ENCODE measurements at places on chromosomes 6 and 20. TPM values are rescaled to one million over a fixed set of nuclear protein-coding genes. Genes with fewer than 3 reads are reported as not detected.

- peaks cover 10% of the 10 kb centered on the region for H3K27me3 ChIP-seq
- no peak overlapping the region for H3K4me3 ChIP-seq
- no peaks in the 10 kb centered on the region for H3K4me1 ChIP-seq
- H3K36me3 ChIP-seq = no peaks in the 10 kb centered on the region
These were observed 6.0 kb upstream of the RNF182 start for GRCh38 chr6:13918686-13919250.

C20orf96 gene
- total RNA-seq = 4.1 TPM

DNA sequence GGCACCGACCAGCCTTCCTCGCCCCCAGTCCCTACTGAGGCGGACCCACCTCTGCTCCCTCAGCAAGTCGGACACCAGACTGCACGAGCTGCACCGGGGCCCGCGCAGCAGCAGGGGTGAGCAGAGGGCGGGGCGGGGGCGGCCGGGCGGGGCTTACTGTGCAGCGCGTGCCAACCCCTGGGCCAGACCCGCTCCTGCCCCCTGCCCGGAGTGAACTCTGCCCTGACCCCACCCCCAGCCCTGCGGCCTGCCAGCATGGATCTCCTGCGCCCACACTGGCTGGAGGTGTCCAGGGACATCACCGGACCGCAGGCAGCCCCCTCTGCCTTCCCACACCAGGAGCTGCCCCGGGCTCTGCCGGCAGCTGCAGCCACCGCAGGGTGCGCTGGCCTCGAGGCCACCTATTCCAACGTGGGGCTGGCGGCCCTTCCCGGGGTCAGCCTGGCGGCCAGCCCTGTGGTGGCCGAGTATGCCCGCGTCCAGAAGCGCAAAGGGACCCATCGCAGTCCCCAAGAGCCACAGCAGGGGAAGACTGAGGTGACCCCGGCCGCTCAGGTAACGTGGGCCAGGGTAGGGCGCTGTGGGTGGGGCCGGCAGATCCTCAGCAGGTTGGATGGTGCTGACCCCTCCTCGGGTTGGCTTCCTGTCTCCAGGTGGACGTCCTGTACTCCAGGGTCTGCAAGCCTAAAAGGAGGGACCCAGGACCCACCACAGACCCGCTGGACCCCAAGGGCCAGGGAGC, 1.5 kb upstream of the SLC2A4RG start:
- peaks cover 61% of the 10 kb centered on the region for H3K4me1 ChIP-seq
- peak; percentile 66 for DNase-seq
- peak overlapping the region; percentile 62 for H3K4me3 ChIP-seq
- H3K27me3 ChIP-seq = no peaks in the 10 kb centered on the region
- peak overlapping the region; percentile 38 for H3K27ac ChIP-seq

SLC25A27 gene
- not detected for total RNA-seq

- H3K27ac ChIP-seq = no peak overlapping the region
- no peaks in the 10 kb centered on the region for H3K36me3 ChIP-seq
- H3K4me1 ChIP-seq = peaks cover 7% of the 10 kb centered on the region
- DNase-seq = no peak
- H3K27me3 ChIP-seq = no peaks in the 10 kb centered on the region
These were observed 247.1 kb downstream of the HIVEP2 start for GRCh38 chr6:142697922-142698321.

DNA sequence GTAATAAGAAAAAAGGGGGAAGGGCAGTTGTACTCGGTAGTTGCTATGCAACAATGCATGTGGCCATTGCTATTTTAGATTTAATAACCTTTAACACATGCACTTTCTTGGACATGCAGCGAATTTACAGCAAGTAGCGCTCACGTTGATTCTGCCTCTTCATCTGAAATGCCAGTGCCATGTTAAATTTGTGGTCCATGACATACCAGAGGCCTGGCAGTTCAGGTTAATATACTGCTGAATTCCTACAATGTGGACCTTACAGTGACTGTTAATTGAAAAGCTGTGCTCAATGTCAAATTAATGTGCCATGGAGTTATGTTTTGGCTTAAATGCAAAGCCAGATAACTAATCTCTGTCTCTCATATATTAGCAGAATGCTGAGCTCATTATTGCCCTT, 699.7 kb downstream of the DOK5 start:
- no peak for DNase-seq
- no peaks in the 10 kb centered on the region for H3K36me3 ChIP-seq
- no peaks in the 10 kb centered on the region for H3K4me1 ChIP-seq

DNA sequence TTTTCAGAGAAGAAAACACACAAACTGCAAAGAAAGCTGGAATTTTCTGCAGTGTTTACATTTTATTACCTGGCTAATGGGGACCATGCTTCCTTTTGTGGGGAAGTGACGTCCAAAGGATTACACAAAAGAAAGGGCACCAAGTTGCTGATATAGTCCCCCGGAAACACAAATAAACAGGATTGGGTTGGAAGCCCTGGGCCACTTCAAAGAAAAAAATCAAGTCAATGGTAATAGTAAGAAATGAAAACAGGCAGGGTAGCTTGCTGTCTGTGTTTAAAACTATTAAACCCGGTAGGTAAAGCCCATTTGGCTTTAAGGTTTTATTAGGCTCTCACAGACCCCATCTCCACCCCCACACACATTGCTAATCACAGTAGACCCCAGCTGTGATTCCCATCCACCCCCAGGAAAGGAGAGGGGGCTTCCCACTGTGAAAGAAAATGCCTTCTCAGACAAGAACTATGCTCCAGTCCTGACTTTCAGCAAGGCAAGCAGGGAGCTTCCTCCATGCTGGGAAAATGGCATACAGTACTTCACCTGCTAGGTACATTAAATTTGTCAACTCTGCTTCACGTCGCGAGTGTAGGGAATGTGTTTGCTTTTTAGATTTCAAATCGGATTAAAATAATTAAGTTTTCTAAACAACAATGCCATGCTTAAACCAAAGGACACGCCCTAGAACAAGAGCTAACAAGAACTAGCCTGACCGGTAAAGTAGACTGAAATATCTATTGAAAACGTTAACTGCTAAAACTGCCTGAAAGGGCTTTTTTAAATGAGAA, 1.1 kb downstream of the PERP start:
- H3K27ac ChIP-seq = no peak overlapping the region
- no peaks in the 10 kb centered on the region for H3K36me3 ChIP-seq
- peaks cover 13% of the 10 kb centered on the region for H3K4me1 ChIP-seq
- no peak overlapping the region for H3K4me3 ChIP-seq

DNA sequence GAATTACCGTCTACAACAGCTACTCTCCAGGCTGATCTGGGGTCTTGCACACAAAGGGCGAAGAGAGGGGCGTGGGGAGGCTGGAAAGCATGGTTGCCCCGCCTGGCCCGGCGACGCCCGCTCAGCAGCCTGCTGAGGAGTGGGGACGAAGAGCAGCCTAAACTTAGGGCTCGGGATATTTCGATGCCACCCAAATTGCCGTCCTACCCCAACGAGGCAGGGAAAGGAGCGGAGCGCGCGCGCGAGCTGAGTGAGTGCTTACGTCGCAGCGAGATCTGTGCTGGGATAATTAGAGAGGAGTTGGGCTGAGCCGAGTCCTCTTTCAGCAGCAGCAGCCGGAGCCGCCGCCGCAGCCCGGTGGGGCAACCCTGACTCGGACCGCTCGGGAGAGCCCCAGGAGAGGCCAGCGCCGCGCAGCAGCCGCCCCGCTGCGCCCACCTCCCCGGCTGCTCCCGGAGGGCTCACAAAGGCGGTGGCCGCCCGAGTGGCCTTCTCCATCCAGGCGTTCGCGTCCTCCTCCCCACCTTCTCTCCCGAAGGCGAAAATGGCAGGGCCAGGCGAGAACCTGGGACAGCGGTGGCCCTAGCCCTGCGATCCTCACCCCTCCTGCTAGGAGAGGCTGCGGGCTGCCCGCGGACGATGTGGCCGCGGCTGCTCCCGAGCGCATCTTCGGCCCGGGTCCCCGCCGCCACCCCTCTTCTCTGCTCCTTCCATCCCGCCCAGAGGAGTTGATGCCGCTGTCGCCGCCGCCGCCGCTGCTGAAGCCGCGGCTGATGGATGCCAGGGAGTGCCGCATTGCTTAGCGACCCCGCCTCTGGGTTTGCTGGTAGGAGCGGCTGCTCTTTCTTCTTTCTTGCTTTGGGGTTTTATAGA, at the start of gene CLVS2:
Gene CLVS2 (plus strand): TSS at position 315 of the 873 bp plus-strand sequence. CDS start 1,543 bp downstream, outside the sequence.
- H3K4me1 ChIP-seq = no peaks in the 10 kb centered on the region
- H3K27ac ChIP-seq = no peak within 1 kb of the TSS
- DNase-seq = no peak
- H3K36me3 ChIP-seq = no peaks in the 10 kb centered on the region
- H3K27me3 ChIP-seq = peaks cover 15% of the 10 kb centered on the region
- no peak within 1 kb of the TSS for H3K4me3 ChIP-seq

DNA sequence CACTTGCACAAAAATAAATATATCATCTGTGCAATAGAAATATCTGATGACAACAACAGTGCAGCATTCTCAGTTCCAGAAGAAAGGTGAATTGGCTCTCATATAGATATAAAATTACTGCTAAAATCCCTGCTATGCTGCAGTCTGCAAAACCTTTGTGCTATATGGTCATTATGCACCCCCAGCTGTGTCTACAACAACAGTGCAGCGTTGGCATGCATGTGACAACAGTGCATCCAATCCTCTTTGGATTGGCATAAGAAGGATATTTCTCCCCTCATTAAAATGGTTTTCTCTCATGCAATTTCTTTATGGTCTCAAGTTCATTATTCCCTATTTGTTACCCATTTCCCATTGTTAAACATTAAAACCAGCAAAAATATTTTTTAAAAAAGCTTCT, 23.1 kb downstream of the OR2B6 start:
- no peak overlapping the region for H3K4me3 ChIP-seq
- no peaks in the 10 kb centered on the region for H3K36me3 ChIP-seq
- H3K27ac ChIP-seq = no peak overlapping the region
- H3K4me1 ChIP-seq = no peaks in the 10 kb centered on the region
- peaks cover 2% of the 10 kb centered on the region for H3K27me3 ChIP-seq

GRCh38 chr6:99378636-99379035, 15.4 kb downstream of the COQ3 start:
- H3K36me3 ChIP-seq = no peaks in the 10 kb centered on the region
- no peak overlapping the region for H3K27ac ChIP-seq
- DNase-seq = no peak
- no peaks in the 10 kb centered on the region for H3K27me3 ChIP-seq

DNA sequence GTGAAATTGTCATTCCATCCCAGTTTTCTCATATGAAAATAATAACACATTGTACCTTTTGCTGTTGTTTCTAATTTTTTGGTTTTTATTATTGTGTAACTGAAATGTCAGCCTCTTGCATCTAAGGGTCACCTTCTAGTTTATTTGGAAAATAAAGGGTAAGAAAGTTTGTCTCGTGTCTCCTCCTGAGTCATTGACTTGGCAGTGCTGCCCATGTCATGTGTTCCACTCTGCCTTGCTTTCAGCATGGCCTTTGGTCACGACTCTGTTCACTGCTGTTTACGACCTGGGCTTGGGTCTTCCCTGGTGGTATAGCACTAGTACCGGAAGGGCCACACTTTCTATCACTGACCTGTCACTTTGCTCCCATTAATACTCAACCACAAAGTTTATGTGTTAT, 171.4 kb upstream of the RSPO3 start:
- no peaks in the 10 kb centered on the region for H3K36me3 ChIP-seq
- H3K4me1 ChIP-seq = no peaks in the 10 kb centered on the region
- no peak overlapping the region for H3K27ac ChIP-seq
- no peak overlapping the region for H3K4me3 ChIP-seq

DNA sequence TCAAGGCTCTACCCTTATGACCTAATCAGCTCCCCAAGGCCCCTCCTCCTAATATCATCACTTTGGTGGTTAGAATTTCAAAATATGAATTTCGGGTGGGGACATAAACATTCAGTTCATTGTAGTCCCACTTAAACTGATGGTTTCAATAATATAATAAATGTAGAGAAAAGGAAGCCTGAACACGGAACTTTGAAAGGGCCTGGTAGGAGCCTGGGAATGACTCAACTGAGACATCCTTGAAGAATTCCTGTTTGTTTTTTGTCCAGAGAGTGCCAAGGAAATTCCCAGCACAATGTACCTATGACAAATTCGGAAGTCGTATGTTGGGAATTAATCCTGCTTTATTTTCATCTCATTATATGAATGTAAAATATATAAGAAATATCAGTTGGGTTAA, 457.9 kb downstream of the PLCB1 start:
- no peaks in the 10 kb centered on the region for H3K36me3 ChIP-seq
- H3K4me1 ChIP-seq = no peaks in the 10 kb centered on the region
- H3K27me3 ChIP-seq = no peaks in the 10 kb centered on the region

SIM1 gene
- not detected for total RNA-seq

MAN1A1 gene
- total RNA-seq = 54.6 TPM

TP53TG5 gene
- total RNA-seq = not detected

MUC21 gene
- total RNA-seq = not detected

RTF2 gene
- 81.5 TPM for total RNA-seq

- no peak for DNase-seq
- no peaks in the 10 kb centered on the region for H3K36me3 ChIP-seq
- H3K4me1 ChIP-seq = peaks cover 12% of the 10 kb centered on the region
- no peak overlapping the region for H3K27ac ChIP-seq
- no peak overlapping the region for H3K4me3 ChIP-seq
These were observed 29.9 kb downstream of the SDCBP2 start for GRCh38 chr20:1298888-1299511.

- H3K36me3 ChIP-seq = peaks cover 61% of the 10 kb centered on the region
- no peak overlapping the region for H3K27ac ChIP-seq
- no peak overlapping the region for H3K4me3 ChIP-seq
- DNase-seq = no peak
These were observed 4.9 kb downstream of the TUBB1 start for GRCh38 chr20:59024111-59024530.

DNA sequence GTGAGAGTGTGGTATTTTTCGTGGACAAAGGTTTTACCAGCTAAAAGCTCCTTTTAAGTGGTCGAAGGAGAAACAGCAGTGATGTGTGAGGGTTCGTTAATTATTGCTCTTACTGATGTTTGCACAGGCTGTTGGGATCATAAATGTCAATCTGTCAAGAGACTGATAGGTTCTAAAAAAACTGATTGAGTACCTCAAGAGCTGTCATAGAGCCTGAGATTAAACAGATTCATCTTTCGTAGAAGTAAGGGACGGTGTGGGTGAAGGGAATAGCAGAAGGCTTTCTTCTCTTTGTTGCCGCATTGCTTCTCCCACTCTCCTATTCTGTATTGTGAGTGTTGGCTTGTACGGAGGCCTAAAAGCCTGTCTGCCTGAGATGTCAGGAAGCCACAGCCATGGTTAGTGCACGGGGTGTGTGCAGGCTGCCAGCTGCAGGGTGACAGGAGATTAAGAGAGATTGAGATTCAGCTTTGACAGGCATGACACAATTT, 291.0 kb downstream of the ZFAND3 start:
- DNase-seq = no peak
- no peak overlapping the region for H3K4me3 ChIP-seq
- H3K27me3 ChIP-seq = no peaks in the 10 kb centered on the region
- H3K4me1 ChIP-seq = no peaks in the 10 kb centered on the region
- no peak overlapping the region for H3K27ac ChIP-seq

Data from natural killer cell (primary cell).